ENCODE measurements at places on chromosomes 11 and 22. TPM values are rescaled to one million over a fixed set of nuclear protein-coding genes. Genes with fewer than 3 reads are reported as not detected.
A peak's percentile ranks its signal among the peaks of the same experiment; 100 is the strongest.

TEX12 gene
- polyA plus RNA-seq, result not detected

DNA sequence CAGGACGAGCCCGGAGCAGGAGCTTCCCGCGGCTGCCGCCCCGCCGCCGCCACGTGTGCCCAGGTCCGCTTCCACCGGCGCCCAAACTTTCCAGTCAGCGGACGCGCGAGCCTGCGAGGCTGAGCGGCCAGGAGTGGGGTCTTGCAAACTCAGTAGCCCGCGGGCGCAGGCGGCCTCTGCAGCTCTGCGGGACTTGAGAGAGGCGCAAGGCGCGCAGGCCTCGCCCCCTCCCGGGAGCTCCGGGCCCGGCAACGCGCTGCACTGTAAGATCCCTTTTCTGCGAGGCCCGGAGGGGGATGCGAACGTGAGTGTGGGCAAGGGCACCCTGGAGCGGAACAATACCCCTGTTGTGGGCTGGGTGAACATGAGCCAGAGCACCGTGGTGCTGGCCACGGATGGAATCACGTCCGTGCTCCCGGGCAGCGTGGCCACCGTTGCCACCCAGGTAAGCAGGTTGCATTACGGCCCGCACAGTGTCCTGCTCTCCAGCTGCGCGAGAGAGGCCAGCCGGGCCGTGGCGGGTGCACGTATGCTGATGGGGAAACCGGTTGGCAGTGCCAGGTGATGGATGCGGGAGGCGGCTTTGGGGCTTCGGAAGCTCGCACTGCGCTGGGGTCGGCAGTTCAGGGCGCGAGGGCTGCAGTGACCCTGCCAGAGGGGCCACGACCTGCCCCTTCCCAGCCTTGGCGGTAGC is 2.0 kb downstream of the SLC6A5 start:
- H3K4me1 ChIP-seq, result peaks cover 23% of the 10 kb centered on the region
- no peak for DNase-seq
- peaks cover 78% of the 10 kb centered on the region for H3K27me3 ChIP-seq
- H3K4me3 ChIP-seq, result no peak overlapping the region
- H3K27ac ChIP-seq, result no peak overlapping the region

DNA sequence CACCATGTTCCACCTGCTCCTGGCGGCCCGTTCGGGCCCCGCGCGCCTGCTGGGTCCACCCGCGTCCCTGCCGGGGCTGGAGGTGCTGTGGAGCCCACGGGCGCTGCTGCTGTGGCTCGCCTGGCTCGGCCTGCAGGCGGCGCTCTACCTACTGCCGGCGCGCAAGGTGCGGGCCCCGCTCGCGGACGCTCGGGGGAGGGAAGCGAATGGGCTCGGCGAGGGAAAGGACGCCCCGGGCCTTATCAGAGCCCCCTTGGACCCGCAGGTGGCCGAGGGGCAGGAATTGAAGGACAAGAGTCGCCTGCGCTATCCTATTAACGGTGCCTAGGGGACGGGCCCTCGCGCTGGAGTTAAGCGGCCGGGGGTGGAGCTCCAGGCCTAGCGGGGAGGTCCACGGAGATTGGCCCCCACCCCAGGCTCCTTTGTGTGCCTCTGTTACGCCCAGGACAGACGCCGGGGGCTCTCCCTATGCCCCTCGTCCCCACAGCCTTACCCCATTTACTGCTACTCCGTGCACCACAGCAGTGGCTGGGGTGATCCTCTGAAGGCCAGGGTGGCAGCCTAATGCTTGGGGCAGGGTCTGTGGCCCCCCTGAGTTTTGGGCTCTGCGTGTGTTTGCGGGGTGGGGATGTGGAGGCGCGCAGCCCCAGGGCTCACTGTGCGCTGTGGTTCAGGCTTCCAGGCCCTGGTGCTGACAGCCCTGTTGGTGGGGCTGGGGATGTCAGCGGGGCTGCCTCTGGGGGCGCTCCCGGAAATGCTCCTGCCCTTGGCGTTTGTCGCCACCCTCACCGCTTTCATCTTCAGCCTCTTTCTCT is 1.1 kb downstream of the TM7SF2 start:
- no peaks in the 10 kb centered on the region for H3K27me3 ChIP-seq
- peaks cover 51% of the 10 kb centered on the region for H3K4me1 ChIP-seq
- H3K27ac ChIP-seq, result peak overlapping the region; percentile 99
- H3K36me3 ChIP-seq, result peaks cover 6% of the 10 kb centered on the region

DNA sequence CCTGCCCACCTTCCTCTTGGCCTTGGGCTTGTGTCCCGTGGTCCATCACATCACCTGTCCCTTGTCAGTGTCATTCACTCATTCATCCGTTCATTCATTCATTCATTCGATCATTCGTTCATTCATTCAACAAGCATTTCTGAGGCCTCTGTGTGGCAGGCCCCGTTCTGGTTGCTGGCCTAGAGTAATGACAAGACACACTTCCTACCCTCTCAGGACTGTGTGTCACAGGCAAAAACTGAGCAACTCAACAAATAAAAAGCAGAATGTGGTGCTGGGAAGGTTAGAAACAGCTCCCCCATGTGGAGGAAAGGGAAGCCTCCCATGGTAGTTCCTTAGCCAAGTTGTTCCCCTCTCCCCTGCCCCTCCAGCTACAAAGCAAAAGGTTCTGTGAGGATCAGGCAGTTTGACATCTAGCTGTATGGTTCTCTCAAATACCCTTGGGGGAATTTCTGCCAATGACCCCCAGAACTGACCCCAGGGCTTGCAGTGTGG is 1.6 kb upstream of the OMP start:
- H3K27me3 ChIP-seq, result no peaks in the 10 kb centered on the region
- no peaks in the 10 kb centered on the region for H3K4me1 ChIP-seq
- DNase-seq, result no peak
- peaks cover 2% of the 10 kb centered on the region for H3K36me3 ChIP-seq
- H3K4me3 ChIP-seq, result no peak overlapping the region

CAVIN3 gene
- polyA plus RNA-seq, result not detected

DNA sequence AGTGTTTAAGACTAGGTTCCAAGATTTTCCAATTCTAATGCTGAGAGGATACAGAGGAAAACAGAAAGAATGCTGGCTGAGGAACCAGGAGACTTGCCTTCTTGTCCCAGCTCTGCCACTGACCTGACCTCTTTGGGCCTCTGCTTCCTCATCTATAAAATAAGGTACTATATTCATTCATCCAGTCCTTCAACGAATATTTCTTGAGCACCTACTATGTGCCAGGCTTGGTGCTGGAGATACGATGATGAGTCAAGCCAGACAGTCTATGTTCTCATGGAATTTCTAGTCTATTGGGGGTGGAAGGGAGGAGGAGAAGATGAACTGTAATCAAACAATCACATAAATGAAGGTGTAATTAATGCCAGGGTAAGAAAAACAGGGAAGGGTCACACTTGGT is 27.8 kb upstream of the UPB1 start:
- no peak for DNase-seq
- H3K4me3 ChIP-seq, result no peak overlapping the region
- peaks cover 26% of the 10 kb centered on the region for H3K4me1 ChIP-seq
- no peaks in the 10 kb centered on the region for H3K36me3 ChIP-seq

- no peaks in the 10 kb centered on the region for H3K27me3 ChIP-seq
- no peak overlapping the region for H3K4me3 ChIP-seq
- DNase-seq, result no peak
- H3K36me3 ChIP-seq, result no peaks in the 10 kb centered on the region
- H3K27ac ChIP-seq, result no peak overlapping the region
Observed at GRCh38 chr11:116827461-116827860, 2.2 kb upstream of the APOC3 start.

- H3K27ac ChIP-seq, result no peak overlapping the region
- H3K27me3 ChIP-seq, result no peaks in the 10 kb centered on the region
- peak overlapping the region; percentile 72 for H3K4me3 ChIP-seq
- peak; percentile 47 for DNase-seq
- H3K4me1 ChIP-seq, result peaks cover 81% of the 10 kb centered on the region
Observed at GRCh38 chr11:114075891-114076441, 16.5 kb downstream of the ZBTB16 start.

DNA sequence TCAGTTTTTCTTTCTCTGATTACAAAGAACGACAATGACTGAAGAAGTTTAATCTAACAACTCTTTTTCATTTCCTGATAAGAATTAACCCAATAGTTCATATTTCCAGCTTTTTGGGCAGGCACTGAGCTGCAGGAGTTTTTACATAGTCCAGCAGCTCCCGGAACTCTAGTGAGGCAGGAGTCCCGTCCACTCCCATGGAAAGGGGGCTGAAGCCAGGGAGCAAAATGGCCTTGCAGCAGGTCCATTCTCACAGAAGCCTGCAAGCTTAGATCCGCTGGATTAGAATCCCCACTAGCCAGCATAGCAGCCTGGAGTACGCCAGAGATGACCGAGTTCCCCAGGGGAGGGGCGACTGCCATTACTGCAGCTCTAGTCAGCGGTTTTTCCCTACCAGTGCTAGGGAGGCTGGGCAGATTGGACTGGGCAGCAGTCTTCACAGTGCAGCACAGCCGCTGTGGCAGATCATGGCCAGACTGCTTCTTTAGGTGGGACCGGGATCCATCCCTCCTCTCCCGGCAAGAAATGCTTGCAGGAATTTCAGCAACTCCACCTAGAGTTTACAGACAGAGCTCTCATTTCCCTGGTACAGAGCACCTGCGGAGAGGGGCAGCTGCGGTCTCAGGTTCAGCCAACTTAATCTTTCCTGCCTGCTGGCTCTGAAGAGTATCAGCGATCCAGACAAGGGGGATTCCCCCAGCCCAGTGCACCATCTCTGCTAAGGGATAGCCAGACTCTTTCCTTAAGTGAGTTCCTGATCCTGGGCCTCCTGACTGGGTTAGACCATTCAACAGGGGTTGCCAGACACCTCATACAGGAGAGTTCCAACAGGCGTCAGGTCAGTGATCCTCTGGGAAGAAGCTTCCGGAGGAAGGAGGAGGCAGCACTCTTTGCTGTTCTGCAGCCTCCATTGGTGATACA is 742 bp upstream of the CASP4 start:
- peaks cover 33% of the 10 kb centered on the region for H3K4me1 ChIP-seq
- peaks cover 14% of the 10 kb centered on the region for H3K36me3 ChIP-seq
- H3K27me3 ChIP-seq, result no peaks in the 10 kb centered on the region
- DNase-seq, result no peak
- peak overlapping the region; percentile 100 for H3K4me3 ChIP-seq
- H3K27ac ChIP-seq, result peak overlapping the region; percentile 97

- no peaks in the 10 kb centered on the region for H3K27me3 ChIP-seq
- H3K27ac ChIP-seq, result no peak overlapping the region
- DNase-seq, result no peak
- no peak overlapping the region for H3K4me3 ChIP-seq
Observed at GRCh38 chr22:17973217-17973616, 51.1 kb downstream of the MICAL3 start.

MCAM gene
- 0.65 TPM for polyA plus RNA-seq

KCTD14 gene
- not detected for polyA plus RNA-seq

DNA sequence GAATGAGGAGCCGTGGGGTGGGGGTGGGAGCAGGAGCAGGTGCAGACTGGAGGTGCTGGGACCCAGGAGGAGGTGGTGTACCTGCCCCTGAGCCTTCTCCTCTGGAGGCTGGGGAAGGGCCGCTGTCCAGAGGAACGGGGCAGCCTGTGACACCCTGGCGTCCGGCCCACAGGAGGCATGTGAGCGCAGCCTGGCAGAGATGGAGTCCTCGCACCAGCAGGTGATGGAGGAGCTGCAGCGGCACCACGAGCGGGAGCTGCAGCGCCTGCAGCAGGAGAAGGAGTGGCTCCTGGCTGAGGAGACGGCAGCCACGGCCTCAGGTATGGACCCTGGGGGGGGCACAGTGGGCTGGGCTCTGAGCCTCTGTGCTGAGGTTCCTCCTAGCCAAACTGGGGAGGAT is 42.2 kb upstream of the GCAT start:
- H3K36me3 ChIP-seq, result peaks cover 13% of the 10 kb centered on the region
- H3K4me1 ChIP-seq, result no peaks in the 10 kb centered on the region
- no peak overlapping the region for H3K4me3 ChIP-seq
- no peaks in the 10 kb centered on the region for H3K27me3 ChIP-seq

All from naive thymus-derived CD8-positive, alpha-beta T cell (primary cell).